COLO829 (cell line): ENCODE measurements at places on chromosomes 13 and 19.

- DNase-seq: no peak
Observed at GRCh38 chr19:7263521-7263920, 30.7 kb downstream of the INSR start.

- no peak for DNase-seq
Observed at GRCh38 chr19:2806736-2807378, 12.8 kb upstream of the ZNF554 start.

DNA sequence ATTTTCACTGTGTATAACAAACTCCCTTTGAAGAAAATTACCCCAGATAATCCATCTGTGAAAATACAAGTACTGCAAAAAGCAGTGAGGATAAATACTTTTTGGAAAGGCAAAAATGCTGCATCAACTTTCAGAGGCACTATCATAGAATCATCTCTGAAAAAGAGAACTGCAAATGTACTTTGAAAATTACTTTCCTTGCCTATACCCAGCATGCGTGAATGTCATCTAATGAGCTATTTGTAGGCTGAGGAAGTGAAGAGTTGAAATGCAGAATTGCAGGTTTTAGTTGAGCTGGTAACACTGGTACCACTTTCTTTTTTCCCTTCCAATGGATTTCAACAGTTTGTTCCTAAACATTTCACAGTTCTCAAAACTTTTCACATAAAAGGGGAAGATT is 196.7 kb downstream of the TBC1D4 start:
- no peak for DNase-seq

GRCh38 chr19:39297931-39298634 is 1.9 kb downstream of the IFNL1 start:
- no peak for DNase-seq

GRCh38 chr13:74820809-74821208 is 661.2 kb downstream of the TBC1D4 start:
- DNase-seq: no peak

DNA sequence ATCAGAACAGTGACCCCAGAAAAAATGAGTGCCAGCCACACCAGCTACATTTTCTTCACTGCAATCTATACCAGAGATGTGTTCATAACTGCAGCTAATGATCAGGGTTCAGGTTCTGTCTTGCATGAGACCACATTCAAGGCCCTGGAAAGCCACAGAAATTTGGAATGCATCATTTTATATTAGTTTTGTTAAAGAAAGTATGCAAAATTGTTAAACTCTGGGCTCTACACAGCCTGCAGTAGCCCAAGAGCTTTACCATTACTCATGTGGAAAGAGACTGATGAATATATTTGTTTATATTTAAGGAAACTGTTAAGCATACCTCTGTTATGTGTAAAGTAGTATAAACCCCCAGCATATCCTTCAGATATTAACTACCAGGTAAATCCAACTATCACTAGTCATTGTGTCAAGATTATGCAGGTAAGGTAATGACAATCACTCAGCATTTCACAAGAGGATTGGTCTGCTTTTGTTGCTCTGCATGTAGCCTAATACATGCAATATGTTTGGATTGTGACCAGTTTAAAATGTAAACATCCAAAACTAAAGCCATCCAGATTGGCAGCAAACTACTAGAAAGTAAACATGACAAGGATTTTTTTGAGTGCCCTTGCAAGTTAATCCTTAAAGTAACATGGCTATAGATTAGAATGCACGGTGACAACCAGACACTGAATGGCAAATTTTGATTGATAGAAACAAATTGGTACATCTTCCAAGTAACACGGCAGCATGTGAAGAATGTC is 429.1 kb upstream of the ARGLU1 start:
- no peak for DNase-seq

GRCh38 chr13:25466880-25467279 is 95.1 kb downstream of the ATP8A2 start:
- no peak for DNase-seq

- no peak for DNase-seq
Observed at GRCh38 chr19:3608079-3608641, 1.5 kb upstream of the TBXA2R start.

- DNase-seq: no peak
Observed at GRCh38 chr13:47288546-47288945, 391.7 kb upstream of the HTR2A start.

GRCh38 chr13:108268466-108269112 is 929 bp upstream of the TNFSF13B start:
- DNase-seq: no peak

DNA sequence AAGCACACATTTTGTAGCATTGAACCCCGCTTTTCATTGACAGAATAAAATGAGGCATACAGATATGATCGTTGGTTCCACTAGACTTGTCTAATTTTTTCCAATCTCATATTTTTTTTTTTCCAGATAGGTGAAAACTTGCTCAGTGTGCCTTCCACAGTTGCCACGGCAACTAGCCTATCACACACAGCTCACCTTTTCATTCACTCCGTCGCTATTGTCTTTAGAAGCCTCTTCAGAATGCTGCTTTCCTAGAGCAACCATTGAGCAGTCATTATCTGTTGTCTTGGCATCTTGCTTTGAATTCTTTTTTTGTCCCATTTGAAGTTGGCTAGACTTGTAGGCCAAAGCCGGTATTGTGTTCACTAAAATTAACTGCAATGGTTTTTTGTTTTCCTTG is 37.7 kb upstream of the ESD start:
- DNase-seq: no peak

DNA sequence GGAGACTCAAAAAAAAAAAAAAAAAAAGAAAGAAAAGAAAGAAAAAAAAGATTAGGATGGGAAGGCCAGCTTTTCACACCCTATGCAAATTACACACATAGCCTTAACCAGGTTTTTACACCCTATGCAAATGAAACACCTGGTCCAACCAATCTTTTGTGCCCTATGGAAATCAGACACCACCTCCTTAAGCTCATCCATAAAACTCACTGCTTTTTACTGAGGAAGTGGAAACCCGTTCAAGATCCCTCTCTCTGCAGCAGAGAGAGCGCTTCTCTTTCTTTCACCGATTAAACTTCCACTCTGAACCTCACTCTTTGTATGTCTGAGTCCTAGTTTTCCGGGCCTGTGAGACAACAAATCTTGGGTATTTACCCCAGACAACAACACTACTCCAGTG is 25.3 kb upstream of the HOMER3 start:
- no peak for DNase-seq

DNA sequence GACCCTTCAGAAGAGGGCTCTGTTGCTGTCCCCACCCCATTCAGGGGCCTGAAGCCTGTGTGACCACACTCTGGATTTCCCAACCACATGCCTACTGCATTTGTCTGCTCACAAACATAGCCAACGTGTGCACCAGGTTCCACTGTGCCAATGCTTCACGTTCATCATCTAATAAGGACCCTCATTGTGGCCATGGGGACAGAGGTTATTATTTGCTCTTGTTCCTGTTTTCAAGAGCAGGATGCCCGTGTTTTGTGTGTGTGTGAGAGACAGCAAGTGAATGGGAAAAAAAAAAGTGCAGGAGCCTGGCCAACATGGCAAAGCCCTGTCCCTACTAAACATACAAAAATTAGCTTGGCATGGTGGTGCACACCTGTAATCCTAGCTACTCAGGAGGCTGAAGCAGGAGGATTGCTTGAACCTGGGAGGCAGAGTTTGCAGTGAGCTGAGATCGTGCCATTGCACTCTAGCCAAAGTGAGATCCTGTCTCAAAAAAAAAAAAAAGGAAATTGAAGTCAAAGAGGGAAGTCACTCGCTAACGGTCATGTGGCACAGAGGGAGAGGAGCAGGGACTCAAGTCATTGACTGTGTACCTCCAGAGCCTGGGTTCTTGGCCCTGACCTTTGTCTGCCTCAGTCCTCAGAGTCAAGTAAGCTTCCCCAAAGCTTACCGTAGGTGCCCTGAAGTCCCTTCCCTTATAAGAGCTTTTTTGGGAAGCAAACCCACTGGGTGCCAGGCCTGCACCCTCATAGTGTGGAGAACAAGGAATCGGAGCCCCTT is 6.9 kb downstream of the B3GNT8 start:
- DNase-seq: no peak

- no peak for DNase-seq
Observed at GRCh38 chr19:1384085-1384462, 367 bp downstream of the NDUFS7 start.

GRCh38 chr19:35248310-35249145 is at the start of gene LSR:
LSR (plus strand) TSS chr19:35249002; CDS start chr19:35249023, 21 bp downstream.
- DNase-seq: no peak

DNA sequence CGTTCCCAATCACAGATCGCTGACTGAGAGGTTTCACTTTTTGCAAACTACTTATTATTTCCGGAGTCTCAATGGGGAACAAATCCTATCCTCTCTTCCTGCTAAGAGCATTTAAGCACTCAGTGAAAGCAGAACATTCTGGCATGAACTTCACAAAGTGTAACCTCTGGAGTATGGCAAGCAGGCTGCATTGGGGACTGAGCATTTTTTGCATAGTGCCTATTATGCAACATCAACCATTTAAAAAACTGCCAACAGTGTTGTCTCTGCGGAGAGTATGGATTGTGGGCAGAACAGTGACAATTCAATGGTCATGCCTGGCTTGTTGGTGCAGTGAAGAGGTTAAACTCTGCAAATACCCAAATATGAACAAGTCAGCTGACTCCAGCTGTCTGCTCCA is 484.6 kb downstream of the OLFM4 start:
- DNase-seq: no peak

DNA sequence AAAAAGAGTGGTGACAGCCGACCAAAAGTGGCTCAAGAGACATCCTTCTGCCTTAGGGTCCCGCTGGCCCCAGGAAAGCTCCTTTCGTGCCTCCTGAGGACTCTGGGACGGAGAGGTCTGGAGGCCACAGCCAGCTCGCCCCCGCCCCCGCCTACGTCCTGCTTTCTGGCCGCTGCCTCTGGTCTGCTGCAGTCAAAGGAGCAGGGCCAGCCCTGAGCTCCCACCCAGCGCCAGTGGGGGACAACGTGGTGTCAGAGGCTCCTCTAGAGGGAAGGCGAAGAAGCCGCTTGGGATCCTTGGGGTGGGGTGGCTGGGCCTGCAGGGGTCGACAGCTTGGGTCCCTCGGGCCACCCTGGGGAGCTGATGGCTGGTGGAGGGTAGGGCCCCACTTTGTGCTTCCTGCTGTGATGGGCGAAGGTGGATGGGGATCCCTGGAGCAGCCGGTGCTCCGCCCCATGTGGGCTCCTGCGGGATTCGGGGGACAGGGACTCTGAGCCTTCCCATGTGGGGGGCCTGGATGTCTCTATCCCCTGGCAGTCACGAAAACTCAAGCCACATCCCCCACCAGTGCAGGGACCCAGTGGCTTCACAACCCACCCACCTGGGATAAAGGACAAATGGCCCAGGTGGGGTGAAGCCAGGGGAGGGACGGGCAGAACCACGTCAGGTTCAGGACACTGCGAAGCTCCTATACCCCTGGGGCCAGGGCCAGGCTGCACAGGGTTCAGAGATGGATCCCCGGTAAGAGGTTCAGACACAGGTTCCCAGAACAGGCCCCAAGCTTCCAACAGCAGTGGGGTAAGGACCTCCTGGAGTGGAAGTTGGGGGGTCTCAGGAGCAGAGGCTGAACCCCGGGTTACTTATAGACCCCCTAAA is 9.0 kb upstream of the DIRAS1 start:
- no peak for DNase-seq

DNA sequence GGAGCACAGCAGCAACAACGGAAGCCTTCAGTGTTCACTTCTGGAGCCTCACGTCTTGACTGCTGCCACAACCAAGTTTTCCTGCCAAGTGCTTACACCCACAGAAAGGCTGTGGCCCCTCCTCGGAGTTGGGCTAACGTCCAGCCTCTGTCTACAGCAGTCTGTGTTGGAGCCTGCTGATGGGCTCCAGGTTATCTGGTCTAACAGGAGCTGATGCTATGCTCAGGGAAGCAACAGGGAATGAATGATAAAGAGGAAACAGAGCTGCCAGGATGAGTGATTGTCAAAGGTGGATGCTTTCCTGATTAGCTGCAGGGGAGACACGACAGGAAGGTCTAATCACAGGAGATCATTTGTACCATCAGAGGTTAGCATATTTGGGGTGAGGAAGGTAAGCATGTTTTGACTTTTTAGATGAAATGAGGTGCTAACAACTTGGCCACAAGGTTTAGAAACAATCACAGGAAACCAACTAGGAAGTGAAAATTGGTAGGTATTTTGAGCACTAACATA is 53.8 kb upstream of the RCBTB2 start:
- DNase-seq: no peak

DNA sequence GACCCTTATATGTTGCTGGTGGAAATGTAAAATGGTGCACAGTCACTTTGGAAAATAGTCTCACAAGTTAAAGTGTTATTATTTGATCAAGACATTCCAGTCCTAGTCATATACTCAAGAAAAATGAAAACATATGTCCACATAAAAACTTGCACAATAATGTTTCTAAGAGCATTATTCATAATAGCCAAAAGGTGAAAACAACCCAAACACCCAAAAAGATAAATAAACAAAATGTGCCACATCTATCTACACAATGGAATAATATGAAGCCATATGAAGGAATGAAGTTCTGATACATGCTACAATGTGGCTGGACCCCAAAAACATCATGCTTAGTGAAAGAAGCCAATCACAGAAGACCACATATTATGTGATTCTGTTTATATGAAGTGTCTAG is 14.4 kb upstream of the AKAP8 start:
- DNase-seq: no peak

GRCh38 chr19:58556622-58557220 is 1.7 kb downstream of the UBE2M start:
- no peak for DNase-seq

DNA sequence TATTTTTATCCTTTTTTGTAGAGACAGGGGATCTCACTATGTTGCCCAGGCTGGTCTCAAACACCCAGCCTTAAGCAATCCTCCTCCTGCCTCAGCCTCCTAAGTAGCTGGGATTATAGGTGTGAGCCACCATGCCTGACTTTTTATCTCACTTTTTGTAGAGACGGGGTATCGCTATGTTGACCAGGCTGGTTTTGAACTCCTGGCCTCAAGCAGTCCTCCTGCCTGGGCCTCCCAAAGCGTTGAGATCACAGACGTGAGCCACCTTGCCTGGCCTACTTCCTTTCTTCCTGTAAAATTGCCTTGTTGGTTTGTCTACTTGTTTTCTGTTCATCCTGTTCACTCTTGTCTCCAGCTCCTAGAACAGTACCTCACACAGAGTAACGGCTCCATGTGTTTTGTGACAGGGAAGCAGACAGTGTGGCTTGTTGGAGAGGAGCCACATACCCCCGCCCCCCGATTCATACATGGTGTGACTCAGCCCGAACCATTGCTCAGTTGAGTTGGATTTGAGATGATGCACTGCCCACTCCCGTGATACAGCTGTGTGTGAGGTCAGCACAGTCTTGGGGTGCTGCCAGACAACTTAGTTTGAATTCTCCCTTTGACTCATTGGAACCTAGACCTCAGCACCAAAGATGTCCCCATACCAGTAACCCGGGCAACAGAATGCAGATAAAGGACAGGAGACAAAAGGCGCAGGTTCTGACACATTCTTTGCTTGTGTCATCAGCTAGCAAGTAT is 34.2 kb downstream of the GPR42 start:
- DNase-seq: peak; percentile 36

DNA sequence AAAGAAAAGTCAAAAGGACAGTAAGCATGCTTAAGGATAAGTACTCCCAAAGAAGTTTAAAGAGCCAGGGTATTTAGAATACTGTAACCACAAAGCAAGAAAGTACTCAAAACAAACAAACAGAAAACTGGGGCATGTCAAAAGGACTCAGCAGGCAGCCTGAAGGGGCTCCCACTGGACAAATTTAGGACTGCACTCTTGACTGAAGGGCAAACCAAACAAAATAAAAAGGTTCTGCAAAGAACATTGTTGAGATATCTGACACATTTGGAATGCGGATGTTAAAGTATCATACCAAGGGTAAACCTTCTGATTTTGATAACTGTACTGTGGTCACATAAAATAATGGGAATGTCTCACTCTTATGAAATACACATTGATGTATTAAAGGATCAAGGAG is 157.4 kb downstream of the TNFSF13B start:
- DNase-seq: no peak
